ENCODE measurements at places on chromosomes 6 and 20.

DNA sequence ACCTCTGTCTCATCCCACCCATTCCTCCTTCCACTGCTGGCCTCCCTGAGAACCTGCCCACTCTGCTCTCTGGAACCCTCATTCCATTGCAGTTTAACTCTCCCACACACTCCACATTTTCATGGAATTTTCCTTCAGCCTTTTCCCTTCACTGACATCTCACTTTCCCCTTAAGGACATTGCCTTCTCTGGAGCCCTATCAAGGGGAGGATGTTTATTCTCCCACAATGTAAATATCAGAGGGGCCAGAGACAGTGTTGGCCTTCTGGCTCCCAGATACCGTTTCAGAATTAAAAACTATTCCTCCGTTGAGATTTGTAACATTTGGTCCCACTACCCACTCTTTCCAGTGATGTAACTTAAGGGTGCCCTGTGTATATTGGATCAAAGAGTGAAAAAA, 199.5 kb upstream of the KCNK16 start:
- no peaks in the 10 kb centered on the region for H3K36me3 ChIP-seq
- H3K27me3 ChIP-seq: peaks cover 15% of the 10 kb centered on the region
- no peak overlapping the region for H3K4me3 ChIP-seq
- H3K4me1 ChIP-seq: no peaks in the 10 kb centered on the region
- no peak for DNase-seq

DNA sequence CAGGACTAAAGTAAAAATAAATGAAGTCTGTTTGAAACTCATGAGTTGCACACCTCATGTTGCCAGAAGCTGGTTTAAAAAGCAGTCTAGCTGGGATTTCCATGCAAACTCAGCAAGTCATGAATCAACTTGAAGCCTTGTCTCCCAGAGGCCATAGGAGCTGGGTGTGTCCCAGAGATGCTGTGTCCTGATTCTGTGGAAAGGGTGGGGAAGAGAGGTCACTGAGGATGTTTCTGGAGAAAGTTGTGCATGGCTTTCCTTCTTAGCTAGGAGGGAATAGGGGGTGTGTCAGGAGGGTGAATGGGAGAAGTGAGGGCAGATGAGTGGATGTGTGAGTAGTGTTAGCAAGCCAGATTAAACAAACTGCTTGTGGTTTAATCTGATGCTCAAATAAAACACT, 111.3 kb downstream of the ADAT2 start:
- peaks cover 9% of the 10 kb centered on the region for H3K4me1 ChIP-seq
- H3K4me3 ChIP-seq: no peak overlapping the region
- no peak overlapping the region for H3K27ac ChIP-seq
- no peaks in the 10 kb centered on the region for H3K36me3 ChIP-seq

DNA sequence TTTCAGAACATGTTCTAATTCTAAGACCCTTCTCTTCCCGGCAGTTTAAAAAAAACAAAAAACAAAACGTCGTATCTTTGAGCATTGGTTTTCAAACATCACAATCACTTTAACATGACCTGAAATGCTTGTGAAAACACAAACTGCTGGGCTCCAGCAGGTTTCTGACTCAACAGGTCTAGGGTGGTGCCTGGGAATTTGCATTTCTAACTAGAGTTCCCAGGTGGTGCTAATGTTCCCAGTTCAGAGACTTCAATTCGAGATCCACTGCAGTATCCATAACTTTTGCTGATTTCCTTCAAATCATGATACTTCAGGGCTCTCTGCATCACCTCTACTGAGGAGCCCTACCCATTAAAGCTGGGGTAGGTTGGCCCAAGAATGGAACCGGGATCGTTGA, 850 bp upstream of the SMPDL3A start:
- H3K4me1 ChIP-seq: peaks cover 13% of the 10 kb centered on the region
- H3K27ac ChIP-seq: no peak overlapping the region

- no peaks in the 10 kb centered on the region for H3K27me3 ChIP-seq
- H3K36me3 ChIP-seq: no peaks in the 10 kb centered on the region
- no peak overlapping the region for H3K4me3 ChIP-seq
- no peak overlapping the region for H3K27ac ChIP-seq
- no peak for DNase-seq
These were observed 97.4 kb upstream of the JARID2 start for GRCh38 chr6:15148356-15148946.

- H3K27me3 ChIP-seq: peaks cover 14% of the 10 kb centered on the region
- no peak overlapping the region for H3K4me3 ChIP-seq
- peaks cover 11% of the 10 kb centered on the region for H3K4me1 ChIP-seq
- H3K36me3 ChIP-seq: no peaks in the 10 kb centered on the region
- DNase-seq: no peak
These were observed 3.8 kb downstream of the DDR1 start for GRCh38 chr6:30887901-30888815.

GRCh38 chr6:99136488-99136887, 188.7 kb upstream of the FBXL4 start:
- no peak overlapping the region for H3K4me3 ChIP-seq
- no peak for DNase-seq
- no peak overlapping the region for H3K27ac ChIP-seq

- H3K27me3 ChIP-seq: peaks cover 18% of the 10 kb centered on the region
- DNase-seq: no peak
- H3K36me3 ChIP-seq: no peaks in the 10 kb centered on the region
- H3K4me1 ChIP-seq: peaks cover 13% of the 10 kb centered on the region
These were observed 144.6 kb downstream of the ELOVL4 start for GRCh38 chr6:79802657-79803300.

- no peak overlapping the region for H3K4me3 ChIP-seq
- DNase-seq: no peak
- peaks cover 26% of the 10 kb centered on the region for H3K27me3 ChIP-seq
- H3K4me1 ChIP-seq: no peaks in the 10 kb centered on the region
- no peaks in the 10 kb centered on the region for H3K36me3 ChIP-seq
These were observed 87.9 kb downstream of the BFSP1 start for GRCh38 chr20:17443131-17443858.

DNA sequence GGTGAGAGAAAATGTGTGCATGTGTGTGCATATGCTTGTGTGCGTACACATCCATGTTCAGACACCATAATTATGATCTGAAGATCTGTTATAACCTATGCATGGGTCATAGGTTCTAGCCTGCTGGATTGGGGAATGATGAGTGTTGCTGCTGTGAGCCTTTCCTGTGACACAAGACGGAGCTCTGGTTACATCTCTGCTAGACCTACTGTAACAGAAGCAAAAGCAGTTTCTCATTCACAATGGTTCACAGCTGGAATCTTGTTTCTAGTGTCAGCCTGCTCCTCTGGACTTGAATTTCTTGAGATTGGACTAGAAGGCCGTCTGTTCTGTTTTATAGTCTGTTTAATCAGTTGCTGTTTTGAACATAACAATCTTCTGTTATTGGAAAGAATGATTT, 40.1 kb downstream of the DEFB114 start:
- H3K36me3 ChIP-seq: no peaks in the 10 kb centered on the region
- no peaks in the 10 kb centered on the region for H3K27me3 ChIP-seq
- H3K27ac ChIP-seq: no peak overlapping the region
- no peak overlapping the region for H3K4me3 ChIP-seq

DNA sequence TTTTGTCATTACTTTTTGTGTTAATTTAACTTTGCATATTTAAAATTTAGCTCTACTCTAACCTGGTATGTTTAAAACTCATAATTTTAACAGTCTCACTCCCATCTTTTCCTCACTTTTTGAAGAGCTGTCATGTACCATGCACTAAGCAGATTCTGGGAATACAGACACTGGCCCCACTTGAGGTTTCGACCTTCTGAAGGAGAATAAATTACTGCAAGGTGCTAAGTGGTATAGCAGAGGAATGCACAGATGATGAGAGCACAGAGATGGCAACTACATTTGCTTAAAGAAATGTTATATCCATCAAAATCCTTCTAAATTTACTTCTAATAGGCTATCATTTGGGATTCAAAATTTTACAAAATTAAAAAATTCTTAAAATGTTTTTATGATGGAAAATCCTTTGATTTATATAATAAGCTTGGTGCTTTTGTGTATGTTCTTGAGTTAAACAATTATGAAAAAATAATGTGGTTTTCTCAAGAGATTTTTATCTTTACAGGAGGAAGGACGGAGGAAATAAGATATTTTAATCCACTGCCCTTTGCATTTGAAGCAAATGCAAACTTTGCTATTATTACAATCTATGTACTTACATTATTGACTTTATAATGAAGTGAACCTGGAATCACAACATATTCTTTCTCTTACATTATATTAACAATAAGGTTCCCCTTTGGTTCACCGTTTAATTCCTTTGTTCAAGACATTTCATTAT, 79.3 kb downstream of the AHI1 start:
- peaks cover 23% of the 10 kb centered on the region for H3K36me3 ChIP-seq
- peaks cover 5% of the 10 kb centered on the region for H3K4me1 ChIP-seq
- no peak overlapping the region for H3K27ac ChIP-seq
- no peaks in the 10 kb centered on the region for H3K27me3 ChIP-seq
- no peak for DNase-seq
- no peak overlapping the region for H3K4me3 ChIP-seq

DNA sequence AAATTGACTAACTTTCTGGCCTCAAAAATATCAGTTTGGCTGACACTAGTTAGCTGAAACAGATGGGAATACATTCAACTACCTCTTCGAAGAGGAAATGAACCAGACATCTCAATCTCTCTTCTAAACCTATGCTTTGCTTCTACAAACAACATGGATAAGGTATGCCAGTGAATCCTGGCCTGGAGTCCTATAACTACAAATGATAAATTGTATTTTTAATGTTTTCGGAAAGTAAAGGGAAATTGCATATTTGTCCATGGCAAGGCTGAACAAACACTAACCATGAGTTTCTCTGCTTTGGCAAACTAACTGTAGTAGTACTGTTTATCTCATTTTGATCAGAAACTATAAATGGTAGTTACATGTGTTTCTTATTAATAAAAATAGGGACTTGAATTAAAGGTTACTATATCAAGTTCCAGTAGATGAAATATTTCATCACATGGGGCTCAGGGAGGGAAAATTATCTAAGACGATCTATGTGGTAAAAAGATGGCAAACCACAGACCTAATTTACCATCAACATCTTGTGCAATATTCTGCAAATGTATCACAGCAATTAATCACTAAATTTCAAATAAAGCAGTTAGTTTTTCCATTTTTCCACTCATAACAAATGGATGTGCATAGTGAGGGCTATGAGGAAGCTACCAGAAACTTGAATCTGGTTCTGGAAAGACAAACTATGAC, 76.8 kb downstream of the COL12A1 start:
- DNase-seq: no peak
- H3K36me3 ChIP-seq: no peaks in the 10 kb centered on the region
- H3K4me1 ChIP-seq: no peaks in the 10 kb centered on the region

GRCh38 chr20:17909869-17910321, 58.7 kb downstream of the SNX5 start:
- peaks cover 42% of the 10 kb centered on the region for H3K27me3 ChIP-seq
- H3K4me1 ChIP-seq: peaks cover 7% of the 10 kb centered on the region
- H3K27ac ChIP-seq: no peak overlapping the region
- H3K36me3 ChIP-seq: no peaks in the 10 kb centered on the region
- no peak overlapping the region for H3K4me3 ChIP-seq
